SJCRH30 (cell line): ENCODE measurements at places on chromosomes 4 and X. TPM values are rescaled to one million over a fixed set of nuclear protein-coding genes. Genes with fewer than 3 reads are reported as not detected.

Gene STATH
- 6.3 and 6.8 TPM in 2 replicates for total RNA-seq

Gene PRDM8
- total RNA-seq: 1.5 and 2.5 TPM in 2 replicates

Gene ZNF182
- 4.2 and 4.4 TPM in 2 replicates for total RNA-seq

Gene IL15
- total RNA-seq: 16.3 and 18.0 TPM in 2 replicates

Gene CLNK
- not detected in 2 replicates for total RNA-seq

Gene FGFBP1
- not detected in 2 replicates for total RNA-seq

Gene MAPK10
- 35.5 and 46.2 TPM in 2 replicates for total RNA-seq

Gene RAB9B
- 0.69 and 0.99 TPM in 2 replicates for total RNA-seq

Gene CYP4V2
- total RNA-seq: 4.3 and 4.6 TPM in 2 replicates

Gene PNMA6F
- total RNA-seq: not detected in 2 replicates

- H3K27me3 ChIP-seq: no peaks in the 10 kb centered on the region
- H3K27ac ChIP-seq: no peak overlapping the region
- H3K36me3 ChIP-seq: no peaks in the 10 kb centered on the region
- H3K4me3 ChIP-seq: no peak overlapping the region
- no peaks in the 10 kb centered on the region for H3K4me1 ChIP-seq
Observed at GRCh38 chrX:43741843-43742573, 85.9 kb downstream of the MAOA start.

DNA sequence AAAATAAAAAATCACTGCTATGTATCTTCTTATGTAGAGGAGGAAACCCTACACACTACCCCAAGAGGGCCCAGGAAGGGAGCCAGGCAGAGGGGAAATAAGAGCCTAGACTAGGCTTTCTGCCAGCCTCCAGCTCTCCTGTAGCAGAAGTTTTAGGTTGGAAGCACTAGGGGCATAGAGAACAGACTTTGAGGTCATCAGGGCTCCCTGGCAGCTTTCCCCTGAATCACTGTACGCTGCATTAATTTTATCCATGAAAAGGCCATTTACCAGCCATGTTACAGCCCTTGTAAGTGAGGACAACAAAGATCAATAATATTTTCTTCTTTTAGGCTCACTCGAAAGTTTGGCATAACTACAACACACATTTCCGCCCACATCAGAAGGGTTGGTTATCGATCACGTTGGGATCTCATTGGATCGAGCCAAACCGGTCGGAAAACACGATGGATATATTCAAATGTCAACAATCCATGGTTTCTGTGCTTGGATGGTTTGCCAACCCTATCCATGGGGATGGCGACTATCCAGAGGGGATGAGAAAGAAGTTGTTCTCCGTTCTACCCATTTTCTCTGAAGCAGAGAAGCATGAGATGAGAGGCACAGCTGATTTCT is 24.7 kb downstream of the RPL9 start:
- no peaks in the 10 kb centered on the region for H3K4me1 ChIP-seq
- H3K27me3 ChIP-seq: no peaks in the 10 kb centered on the region
- no peak for DNase-seq
- H3K4me3 ChIP-seq: no peak overlapping the region
- no peaks in the 10 kb centered on the region for H3K36me3 ChIP-seq

DNA sequence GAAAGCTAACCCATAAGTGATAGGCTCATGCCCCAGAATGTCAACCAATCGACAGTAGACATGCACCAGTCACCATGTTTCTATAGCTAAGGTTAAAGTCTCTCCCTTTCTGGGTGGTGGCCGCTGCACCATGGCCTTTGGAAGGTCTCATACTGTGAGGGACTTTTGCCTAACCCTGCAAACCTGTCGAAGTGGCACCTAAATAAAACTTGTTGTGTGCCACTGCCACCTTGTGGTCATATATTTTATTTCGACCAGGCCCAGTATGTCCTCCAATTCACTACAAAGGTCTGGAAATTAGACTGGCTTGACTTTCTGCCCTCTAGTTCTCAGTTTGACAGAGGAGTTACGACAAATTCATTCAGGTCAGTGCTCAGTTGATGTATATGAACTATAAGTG is 163.1 kb downstream of the SMARCA1 start:
- no peaks in the 10 kb centered on the region for H3K4me1 ChIP-seq
- no peaks in the 10 kb centered on the region for H3K27me3 ChIP-seq
- H3K4me3 ChIP-seq: no peak overlapping the region
- no peak overlapping the region for H3K27ac ChIP-seq
- DNase-seq: peak; percentile 65
- H3K36me3 ChIP-seq: no peaks in the 10 kb centered on the region

DNA sequence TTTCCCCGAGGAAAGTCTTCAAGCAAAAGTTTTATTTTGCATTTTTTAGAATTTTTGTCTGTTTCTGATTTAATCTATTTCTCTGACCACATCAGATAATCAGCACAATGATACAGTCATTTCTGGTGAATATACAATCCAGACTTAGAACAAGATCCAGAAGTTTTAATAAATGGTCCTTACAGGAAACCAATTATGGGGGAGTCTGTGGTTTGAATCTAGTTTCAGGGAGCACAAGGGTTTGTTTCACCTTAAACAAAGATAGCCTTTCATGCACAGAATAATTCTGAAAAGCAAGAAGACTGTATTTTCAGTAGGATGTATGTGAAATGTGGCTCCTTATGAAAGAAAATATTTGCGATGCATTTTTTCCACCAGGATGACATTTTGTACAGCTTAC is 158.5 kb upstream of the ARSJ start:
- DNase-seq: peak; percentile 10
- H3K27me3 ChIP-seq: no peaks in the 10 kb centered on the region
- no peak overlapping the region for H3K27ac ChIP-seq
- no peaks in the 10 kb centered on the region for H3K36me3 ChIP-seq

- no peak overlapping the region for H3K27ac ChIP-seq
- no peaks in the 10 kb centered on the region for H3K27me3 ChIP-seq
- DNase-seq: no peak
- H3K4me3 ChIP-seq: no peak overlapping the region
Observed at GRCh38 chr4:16627999-16628398, 270.4 kb downstream of the LDB2 start.

GRCh38 chr4:94181815-94182214 is 25.9 kb upstream of the SMARCAD1 start:
- no peaks in the 10 kb centered on the region for H3K4me1 ChIP-seq
- no peak overlapping the region for H3K4me3 ChIP-seq
- no peaks in the 10 kb centered on the region for H3K27me3 ChIP-seq
- DNase-seq: no peak

DNA sequence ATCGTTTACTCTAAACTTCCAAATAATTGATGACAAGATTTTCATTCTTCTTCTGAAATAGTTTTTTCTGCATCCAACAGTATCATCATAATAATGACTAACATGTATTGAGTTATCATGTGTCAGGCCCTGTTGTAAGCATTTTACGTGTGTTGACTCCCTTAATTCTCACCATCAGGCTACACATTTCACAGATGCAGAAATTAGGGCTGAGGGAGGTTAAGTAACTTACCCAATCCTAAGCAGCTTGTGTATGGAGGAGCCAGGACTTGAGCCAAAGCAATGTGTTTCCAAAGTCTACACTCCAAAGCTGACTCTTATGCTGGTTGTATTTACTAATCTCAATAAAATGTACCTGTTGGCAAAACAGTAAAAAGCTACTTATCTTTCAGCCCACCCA is 11.2 kb upstream of the KDR start:
- H3K27ac ChIP-seq: no peak overlapping the region
- H3K4me1 ChIP-seq: no peaks in the 10 kb centered on the region
- no peak overlapping the region for H3K4me3 ChIP-seq
- H3K36me3 ChIP-seq: no peaks in the 10 kb centered on the region
- DNase-seq: no peak

GRCh38 chr4:3368841-3369760 is 72.7 kb upstream of the HGFAC start:
- no peaks in the 10 kb centered on the region for H3K27me3 ChIP-seq

GRCh38 chr4:142297313-142297712 is 548.8 kb downstream of the INPP4B start:
- H3K4me3 ChIP-seq: no peak overlapping the region
- no peaks in the 10 kb centered on the region; the same call in 1 of the 2 replicates for H3K36me3 ChIP-seq
- no peaks in the 10 kb centered on the region for H3K4me1 ChIP-seq
- no peak overlapping the region for H3K27ac ChIP-seq

GRCh38 chr4:145786261-145786660 is 106.3 kb downstream of the C4orf51 start:
- no peak for DNase-seq
- H3K4me1 ChIP-seq: no peaks in the 10 kb centered on the region
- H3K27ac ChIP-seq: no peak overlapping the region
- no peaks in the 10 kb centered on the region for H3K27me3 ChIP-seq
- peaks cover 3% of the 10 kb centered on the region; the same call in 1 of the 2 replicates for H3K36me3 ChIP-seq

GRCh38 chrX:114985967-114986592 is 31.3 kb downstream of the IL13RA2 start:
- no peak overlapping the region for H3K27ac ChIP-seq
- H3K36me3 ChIP-seq: no peaks in the 10 kb centered on the region
- H3K4me3 ChIP-seq: no peak overlapping the region
- DNase-seq: no peak
- H3K27me3 ChIP-seq: no peaks in the 10 kb centered on the region

- no peaks in the 10 kb centered on the region for H3K27me3 ChIP-seq
- DNase-seq: no peak
- H3K27ac ChIP-seq: no peak overlapping the region
- H3K4me1 ChIP-seq: peaks cover 8% of the 10 kb centered on the region
- no peaks in the 10 kb centered on the region for H3K36me3 ChIP-seq
Observed at GRCh38 chrX:10030570-10030969, 63.4 kb downstream of the CLDN34 start.

DNA sequence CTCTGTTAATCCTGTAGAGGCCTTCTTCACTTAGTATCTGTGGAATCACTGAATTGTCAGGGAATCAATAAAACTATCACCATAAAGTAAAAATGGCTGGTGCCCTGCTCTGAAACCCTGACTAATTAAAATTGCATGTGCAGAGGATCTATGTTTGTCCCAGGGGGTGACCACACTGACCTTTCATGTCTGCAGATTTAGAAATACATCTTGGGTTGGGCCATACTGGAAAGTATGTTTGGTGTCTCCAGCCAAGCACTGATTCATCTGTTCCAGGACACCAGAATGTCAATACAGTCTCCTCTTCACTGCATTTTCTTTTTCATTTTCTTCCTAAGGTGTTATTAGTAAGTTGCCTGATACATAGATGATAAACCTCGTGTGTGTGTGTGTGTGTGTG is 490.9 kb upstream of the INTU start:
- no peak overlapping the region for H3K4me3 ChIP-seq
- peaks cover 20% of the 10 kb centered on the region for H3K4me1 ChIP-seq
- no peaks in the 10 kb centered on the region for H3K27me3 ChIP-seq
- DNase-seq: no peak
- no peaks in the 10 kb centered on the region for H3K36me3 ChIP-seq
- no peak overlapping the region for H3K27ac ChIP-seq

DNA sequence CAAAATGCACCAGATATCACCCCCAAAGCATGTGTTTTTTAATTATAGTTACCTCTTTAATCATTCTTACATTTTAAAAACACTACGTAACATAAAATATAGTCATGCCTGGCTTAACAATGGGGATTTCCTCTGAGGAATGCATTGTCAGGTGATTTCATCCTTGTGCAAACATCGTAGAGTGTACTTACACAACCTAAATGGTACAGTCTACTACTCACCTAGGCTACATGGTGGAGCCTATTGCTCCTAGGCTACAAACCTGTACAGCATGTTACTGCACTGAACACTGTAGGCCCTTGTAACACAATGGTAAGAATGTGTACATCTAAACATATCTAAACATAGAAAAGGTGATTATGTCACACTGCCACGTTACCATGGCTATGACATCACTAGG is 208.6 kb downstream of the SPOCK3 start:
- DNase-seq: no peak
- no peak overlapping the region for H3K27ac ChIP-seq
- H3K4me1 ChIP-seq: no peaks in the 10 kb centered on the region
- no peaks in the 10 kb centered on the region for H3K36me3 ChIP-seq
- H3K4me3 ChIP-seq: no peak overlapping the region

- no peaks in the 10 kb centered on the region for H3K27me3 ChIP-seq
- no peak overlapping the region for H3K27ac ChIP-seq
- H3K4me3 ChIP-seq: no peak overlapping the region
- DNase-seq: no peak
- no peaks in the 10 kb centered on the region for H3K4me1 ChIP-seq
Observed at GRCh38 chr4:186807808-186808629, 84.4 kb upstream of the FAT1 start.

DNA sequence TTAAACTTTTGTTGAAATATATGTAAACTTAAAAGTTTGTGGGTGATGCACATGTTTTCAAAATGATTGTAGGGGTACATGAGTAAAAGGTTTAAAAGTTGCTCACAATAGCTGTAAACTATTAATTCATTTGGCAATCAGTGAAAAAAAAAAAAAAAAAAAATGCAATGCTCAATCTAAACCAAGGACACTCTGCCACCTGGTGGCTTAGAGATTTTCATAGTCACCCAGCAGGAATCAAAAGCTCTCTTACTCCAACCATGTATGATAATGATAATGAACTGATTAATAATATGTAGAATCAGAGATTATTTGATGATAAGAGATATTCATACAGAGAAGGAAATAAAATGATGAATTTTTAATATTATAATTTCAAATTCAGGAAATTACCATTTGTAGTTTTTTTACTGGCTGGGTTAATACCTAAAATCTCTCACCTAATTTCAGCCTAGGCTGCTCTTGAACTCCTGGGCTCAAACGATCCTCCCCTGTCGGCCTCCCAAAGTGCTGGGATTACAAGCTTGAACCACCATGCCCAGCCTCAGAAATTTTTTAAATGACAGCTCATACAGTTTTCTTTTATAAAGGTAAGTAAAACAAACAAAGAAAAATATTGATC is 46.9 kb upstream of the SLC25A4 start:
- no peak overlapping the region for H3K27ac ChIP-seq
- H3K4me1 ChIP-seq: peaks cover under 1% of the 10 kb centered on the region
- H3K4me3 ChIP-seq: no peak overlapping the region
- H3K36me3 ChIP-seq: no peaks in the 10 kb centered on the region
- DNase-seq: peak; percentile 28

DNA sequence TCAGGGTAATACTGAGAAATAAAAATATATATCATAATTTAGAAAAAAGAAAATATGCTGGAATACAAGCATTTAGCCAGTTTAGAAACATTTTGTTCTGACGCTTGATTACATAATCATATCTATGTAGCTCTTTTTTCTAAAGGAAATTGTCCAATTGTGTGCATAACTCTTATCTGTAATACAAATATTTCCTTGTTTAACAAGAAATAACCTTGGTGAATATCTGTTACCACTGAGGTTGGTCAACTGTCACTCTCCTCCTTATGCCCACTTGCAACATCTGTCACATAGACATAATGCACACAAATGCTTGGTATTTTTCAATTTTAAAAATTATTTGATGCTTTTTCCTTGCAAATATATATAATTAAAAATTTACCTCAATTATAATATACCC is 609.7 kb downstream of the TLL1 start:
- no peaks in the 10 kb centered on the region for H3K4me1 ChIP-seq
- H3K36me3 ChIP-seq: no peaks in the 10 kb centered on the region
- DNase-seq: no peak

DNA sequence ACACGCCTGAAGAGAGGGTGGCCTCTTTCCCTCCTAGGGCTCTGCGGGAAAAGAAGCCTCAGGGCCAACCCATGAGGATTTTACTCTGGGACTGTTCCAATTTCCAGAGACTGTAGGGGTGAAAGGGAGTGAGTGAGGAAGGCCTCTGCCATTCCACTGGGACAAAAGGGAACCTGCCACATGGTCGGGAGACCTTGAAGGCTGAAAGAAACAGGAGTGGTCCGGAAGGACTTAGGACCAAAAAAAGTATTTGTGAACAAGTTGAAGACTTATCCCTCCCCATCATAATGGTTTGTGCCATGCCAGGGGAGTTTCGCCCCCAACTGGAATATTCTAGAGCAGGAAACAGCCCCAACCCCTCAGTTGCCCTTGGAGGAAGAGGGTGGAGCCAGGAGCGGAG is at the start of gene TEX13B:
Gene TEX13B (minus strand): TSS at position 15 of the 400 bp plus-strand sequence. CDS start 243 bp downstream, outside the sequence.
- no peaks in the 10 kb centered on the region for H3K36me3 ChIP-seq
- DNase-seq: no peak
- 0 out of 2 replicates have a peak, but pooled peaks cover 3% of the 10 kb centered on the region for H3K4me1 ChIP-seq
- no peak within 1 kb of the TSS for H3K4me3 ChIP-seq
- H3K27me3 ChIP-seq: no peaks in the 10 kb centered on the region
- H3K27ac ChIP-seq: no peak within 1 kb of the TSS
